ENCODE measurements at places on chromosomes 12 and 14. TPM values are rescaled to one million over a fixed set of nuclear protein-coding genes. Genes with fewer than 3 reads are reported as not detected.

The SLC10A1 gene
- not detected for total RNA-seq

GRCh38 chr12:28824849-28825248 lies 324.2 kb upstream of the FAR2 start:
- no peak for DNase-seq

- no peak for DNase-seq
Measured at GRCh38 chr14:103562429-103563225, at the start of the genes BAG5 and COA8. Gene BAG5 (minus strand): TSS chr14:103562657. CDS start chr14:103561164, 1,493 bp downstream. Gene COA8 (plus strand): TSS chr14:103562960. CDS start chr14:103563002, 42 bp downstream.

DNA sequence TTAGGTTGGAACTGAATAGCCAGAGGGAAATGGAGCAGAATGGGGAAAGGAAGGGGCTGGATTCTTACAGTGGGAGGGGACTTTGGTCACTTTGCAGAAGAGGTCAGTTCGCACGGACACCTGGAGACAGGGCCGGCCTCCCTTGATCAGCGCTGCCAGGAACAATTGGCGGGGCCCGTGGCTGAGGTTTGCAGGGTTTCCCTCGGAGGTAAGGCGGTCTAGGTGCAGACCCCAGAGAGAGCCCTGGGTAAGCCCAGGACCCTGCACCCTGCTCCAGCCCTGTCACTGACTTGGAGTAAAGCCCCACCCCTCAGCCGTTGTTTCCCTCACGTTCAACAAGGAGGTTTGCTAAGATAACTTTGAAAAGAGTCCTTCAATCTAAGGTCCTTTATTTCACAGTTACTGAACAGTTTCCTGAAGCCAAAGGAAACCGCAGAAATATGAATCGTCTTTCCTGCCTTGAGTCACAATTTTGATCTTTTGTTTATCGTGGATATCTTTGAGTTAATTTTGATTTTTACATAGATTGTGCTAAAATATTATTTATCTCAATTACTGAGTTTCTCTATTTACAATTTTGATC lies 231.4 kb upstream of the RTL1 start:
- DNase-seq: peak; percentile 7

DNA sequence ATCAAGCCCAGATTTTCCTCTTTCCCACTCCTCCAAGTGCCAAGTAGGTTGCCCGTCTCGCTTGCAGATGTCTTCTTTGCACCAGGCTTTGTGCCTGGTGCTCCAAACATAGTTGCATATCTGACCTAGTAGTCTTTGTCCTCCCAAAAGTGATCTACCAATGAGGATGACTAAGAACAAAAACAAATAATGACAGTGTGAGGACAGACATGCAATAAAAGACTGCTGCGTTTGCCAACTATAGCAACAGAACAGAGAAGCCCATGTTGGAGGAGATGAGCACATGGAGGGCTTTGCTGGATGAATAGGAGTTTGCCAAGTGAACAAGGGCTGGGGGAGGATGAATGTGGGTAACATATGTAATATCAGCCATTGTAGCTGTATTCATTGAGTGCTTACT lies 15.6 kb downstream of the DTX1 start:
- no peak for DNase-seq

DNA sequence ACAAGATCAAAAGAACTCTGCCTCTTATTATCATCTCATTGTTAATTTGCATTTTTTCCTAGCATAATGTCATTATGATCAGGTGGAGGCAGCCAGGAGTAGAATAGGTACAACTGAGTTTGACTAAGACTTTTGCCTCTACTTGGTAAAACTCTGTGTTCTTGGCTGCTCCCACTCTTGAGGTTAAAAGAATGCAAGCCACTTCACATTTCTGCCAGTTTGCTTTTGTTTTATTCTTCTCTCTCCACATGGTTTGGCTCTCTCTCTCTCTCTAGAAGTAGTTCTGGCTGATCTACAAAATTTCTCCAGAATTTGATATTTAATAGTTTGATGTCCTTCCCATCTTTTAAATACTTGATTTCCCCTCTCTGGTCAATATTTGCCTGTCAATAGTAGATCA lies 170.7 kb upstream of the E2F7 start:
- no peak for DNase-seq
